Stimulated activated CD4-positive, alpha-beta T cell treated with anti-CD3 and anti-CD28 coated beads, Interleukin-2, amount 100 ng/mL, for 24 hours (primary cell): ENCODE measurements at places on chromosomes 7 and 10.

DNA sequence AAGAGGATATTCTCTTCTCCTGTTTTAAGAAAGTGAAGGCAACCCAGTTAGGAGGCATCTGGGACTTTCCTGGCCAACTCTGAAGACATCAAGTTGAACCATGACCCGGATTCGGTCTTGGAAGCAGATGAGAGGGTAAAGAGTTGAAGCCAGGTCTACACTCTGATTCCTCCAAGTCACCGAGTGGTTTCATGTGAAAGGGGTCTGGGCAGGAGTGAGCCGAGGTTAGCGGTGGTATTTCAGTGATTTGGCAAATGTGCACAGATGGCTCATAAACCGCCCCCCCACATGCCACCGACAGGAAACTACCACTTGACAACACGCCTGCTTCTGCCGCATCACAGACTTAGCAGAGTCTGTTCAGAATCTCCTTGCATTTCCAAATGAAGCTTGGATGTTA lies 11.4 kb upstream of the REPIN1 start:
- DNase-seq, result peak; percentile 59

- DNase-seq, result peak; percentile 87
Observed at GRCh38 chr7:22082886-22083703, 137.4 kb upstream of the CDCA7L start.

- no peak for DNase-seq
Observed at GRCh38 chr10:33195608-33196376, 138.7 kb downstream of the NRP1 start.

GRCh38 chr7:43649755-43650274 lies 66.9 kb downstream of the STK17A start:
- DNase-seq, result peak; percentile 49

- DNase-seq, result no peak
Observed at GRCh38 chr7:25945608-25946007, 206.4 kb upstream of the NFE2L3 start.

DNA sequence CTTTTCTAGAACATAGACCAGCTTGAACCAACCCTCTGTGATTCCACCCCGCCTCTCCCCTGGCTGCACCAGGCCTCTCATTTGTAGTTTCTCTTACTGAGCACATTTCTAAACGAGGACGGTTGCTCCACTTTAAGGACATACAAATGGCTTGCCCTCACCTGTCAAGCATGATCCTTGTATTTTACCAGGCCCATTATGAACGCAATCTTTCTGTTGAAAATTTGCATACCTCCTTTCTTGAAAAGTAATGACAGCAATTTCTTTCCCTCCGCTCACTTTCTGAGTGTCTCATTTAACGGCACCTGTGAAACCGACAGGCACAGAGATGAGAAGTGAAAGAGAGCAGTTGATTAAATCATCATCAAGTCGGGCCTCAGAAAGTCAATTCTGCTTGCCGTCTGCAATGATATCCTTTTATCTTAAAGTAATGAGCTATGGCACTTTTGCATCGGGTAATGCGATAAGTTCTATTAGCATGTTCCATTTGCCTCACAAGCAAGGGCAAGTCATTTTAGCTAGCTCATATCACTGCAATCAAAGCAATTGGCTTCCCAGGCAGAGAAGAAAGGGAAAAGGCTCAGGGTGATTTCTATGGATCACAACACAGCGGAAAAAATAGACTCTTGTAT lies 705.6 kb upstream of the GALNT17 start:
- DNase-seq, result no peak

DNA sequence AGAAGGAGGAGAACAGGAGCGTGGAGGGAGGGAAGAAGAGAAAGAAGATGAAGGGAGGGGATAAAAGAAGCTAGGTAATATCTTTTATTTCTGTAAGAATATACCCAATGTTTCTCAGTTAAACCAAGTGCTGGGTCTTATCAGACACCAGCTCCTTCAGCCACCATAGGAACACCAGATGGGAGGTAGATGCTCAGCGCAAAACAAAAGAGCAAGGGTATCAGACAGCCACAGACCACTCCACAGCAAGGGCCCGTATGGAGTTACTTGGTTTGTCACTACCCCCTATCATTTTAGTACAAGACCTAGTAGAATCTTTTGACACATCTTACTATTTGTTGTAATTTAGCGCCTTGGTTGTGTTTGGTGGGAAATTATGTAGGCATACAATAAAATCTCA lies 65.9 kb upstream of the FAM133B start:
- no peak for DNase-seq

- no peak for DNase-seq
Observed at GRCh38 chr7:131527456-131527855, 29.0 kb downstream of the PODXL start.

DNA sequence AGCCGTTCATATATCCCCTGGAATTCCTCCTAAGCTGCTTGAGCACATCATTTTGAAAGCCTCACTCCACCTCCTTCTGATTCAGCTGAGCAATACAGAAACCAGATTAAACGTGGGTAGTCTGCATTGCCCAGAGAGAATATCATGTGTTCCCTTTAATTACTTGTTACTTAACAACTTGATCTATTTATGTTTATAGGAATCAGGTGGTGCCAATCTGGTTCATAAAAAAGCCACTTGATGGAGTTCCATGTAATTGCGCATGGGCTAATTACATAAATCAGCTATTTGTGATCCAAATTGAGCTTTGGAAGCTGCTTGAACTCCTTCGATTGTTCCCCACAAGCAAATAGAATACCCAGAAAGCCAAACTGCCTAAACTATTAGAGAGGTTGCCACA lies 114.7 kb upstream of the ADCY1 start:
- DNase-seq, result no peak

DNA sequence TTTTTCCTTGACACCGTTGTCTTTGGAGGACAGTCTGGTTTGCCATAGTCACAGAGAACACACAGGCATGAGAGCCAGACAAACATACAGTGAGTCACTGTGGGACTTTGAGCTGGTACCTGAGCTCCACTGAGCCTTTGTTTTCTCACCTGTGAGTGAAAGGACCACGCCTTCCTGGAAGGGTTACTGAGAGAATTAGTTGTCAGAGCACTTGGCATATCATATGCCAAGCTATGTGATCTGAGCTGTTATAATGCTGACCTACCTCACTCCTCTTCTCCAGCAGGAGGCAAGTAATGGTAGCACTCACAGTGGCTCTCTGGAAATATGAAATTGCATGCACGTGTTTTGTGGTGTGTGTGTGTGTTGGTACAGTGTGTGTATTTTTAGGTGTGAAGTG lies 59.7 kb downstream of the CXCL12 start:
- DNase-seq, result no peak

DNA sequence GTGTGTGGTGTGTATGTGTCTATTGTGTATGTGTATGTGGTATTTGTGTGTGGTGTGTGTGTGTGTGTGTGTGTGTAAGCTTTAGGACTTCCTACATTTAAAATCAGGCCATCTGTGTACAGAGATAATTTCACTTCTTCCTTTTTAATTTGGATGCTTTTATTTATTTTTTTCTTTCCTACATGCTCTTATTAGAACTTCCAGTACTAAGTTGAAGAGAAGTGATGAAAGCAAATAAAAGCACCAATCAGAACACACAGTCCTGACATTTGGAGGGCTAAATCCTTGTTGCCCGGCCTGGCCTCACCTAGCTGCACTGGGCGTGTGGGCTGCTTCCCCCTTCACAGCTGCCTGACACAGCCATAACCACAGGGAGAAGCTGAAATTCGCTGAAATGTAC lies 3.8 kb upstream of the MRC1 start:
- DNase-seq, result no peak

DNA sequence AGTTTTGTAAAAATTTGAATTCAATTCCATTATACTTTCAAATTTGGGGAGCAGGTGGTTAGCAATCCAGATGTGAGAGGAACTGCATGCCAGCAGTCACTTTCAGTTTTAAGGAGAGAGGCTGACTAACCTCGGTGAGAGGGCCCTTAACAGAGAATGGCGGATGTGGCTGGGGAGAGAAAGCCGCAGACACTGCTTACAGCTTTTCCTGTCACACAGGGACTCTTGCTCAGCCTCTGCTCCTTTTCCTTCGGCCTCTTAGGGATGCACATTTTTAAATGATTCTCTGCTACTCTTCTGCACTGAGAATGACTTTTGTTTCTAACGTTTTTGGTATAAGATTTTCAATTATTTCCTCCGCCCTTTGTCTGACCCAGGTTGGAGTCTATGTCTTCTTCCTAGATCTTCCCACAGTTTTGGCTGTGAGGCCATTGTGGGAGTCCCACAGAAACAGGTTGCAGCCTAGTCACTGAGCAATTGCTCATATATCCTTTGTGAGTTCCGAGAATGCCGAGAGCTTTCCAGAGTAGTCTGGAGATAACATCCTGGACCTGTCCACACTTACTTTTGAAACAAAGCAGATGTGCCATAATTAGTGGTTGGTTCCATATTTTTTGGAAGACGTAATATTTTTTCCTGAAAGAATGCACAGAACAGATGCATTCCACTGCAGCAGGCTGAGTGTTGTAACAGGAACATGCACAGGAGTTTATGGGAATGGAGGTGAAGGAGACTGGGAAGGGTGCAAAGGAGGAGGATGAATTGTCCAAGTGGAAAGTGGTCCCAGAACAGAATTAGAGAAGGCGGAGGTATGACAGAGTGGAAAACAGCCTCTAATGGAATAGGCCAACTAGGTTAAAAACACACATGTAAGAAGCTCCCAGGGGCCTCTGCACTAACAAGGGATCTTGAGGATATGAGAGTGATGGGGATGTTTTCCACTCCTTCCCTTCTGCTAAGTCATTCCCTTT lies 168.0 kb upstream of the ZNF32 start:
- DNase-seq, result peak; percentile 71

- no peak for DNase-seq
Observed at GRCh38 chr7:97014145-97014750, 8.9 kb downstream of the DLX6 start.

DNA sequence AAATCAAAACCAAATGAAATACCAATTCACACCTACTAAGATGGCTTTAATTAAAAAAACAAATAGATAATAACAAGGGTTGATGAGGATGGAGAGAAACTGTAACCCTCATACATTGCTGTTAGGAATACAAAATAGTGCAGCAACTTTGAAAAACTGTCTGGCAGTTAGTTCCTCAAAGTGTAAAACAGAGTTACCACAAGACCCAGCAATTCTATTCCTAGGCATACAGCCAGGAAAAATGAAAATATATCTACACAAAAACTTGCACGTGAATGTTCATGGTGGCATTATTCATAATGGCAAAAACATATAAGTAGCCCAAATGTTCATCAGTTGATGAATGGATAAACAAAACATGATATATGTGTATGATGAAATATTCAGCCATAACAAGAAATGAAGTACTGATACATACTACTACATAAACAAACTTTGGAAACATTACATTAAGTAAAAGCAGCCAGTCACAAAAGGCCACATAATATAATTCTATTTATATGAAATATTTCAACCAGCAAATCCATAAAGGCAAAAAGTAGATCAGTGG lies 83.5 kb downstream of the BRAF start:
- no peak for DNase-seq

- no peak for DNase-seq
Observed at GRCh38 chr7:229184-229964, 37.0 kb downstream of the FAM20C start.

DNA sequence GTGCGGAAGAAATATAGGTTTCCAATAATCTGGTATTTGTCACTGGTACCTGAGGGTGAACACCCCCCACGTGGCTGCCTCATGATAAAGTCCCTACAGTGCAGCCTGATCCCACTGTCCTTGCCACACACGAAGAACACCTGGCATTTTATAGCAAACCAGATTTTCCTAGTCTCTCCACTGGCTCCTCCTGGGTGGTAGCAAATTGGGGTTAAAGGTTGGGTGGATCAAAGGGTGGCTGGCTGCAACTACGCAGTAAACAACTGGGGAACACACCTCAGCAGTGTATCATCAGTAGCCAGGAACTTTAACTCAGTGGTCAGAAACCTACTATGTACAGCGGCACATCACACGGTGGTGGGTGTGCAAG lies 10.3 kb downstream of the SEPHS1 start:
- no peak for DNase-seq

DNA sequence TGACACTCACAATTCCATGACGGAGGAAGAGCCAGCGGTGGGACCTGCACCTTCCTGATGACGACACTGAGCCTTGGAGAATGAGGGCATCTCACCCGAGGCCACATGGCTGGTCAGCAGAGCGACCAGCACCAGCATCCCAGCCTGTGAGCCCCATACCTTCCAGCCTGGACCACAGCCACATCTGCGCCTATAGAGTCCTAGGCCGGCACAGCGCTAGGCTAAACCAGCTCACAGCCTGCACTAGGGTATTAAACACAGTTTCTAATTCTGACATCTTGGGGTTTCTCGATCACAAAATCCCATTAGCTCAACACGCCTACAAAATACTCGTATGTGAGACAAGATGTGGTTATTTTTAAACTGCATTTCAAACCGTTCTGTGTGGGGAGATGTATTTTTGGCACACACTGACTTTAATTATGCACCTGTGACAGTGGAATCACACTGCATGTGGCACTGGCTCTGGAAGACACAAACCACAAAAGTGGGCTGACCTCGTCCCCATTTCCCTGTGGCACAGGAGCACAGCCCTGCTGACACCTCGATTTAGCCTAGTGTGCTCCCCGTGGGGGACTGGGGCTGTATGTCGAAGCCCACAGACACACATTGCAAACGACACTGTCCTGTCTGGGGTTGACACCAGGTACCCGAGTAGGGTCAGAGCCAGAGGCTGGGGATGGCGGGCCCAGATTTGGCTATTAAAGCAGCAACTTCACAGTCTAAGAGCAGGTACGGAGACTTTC lies 32.5 kb downstream of the CPXM2 start:
- no peak for DNase-seq

- DNase-seq, result no peak
Observed at GRCh38 chr10:77405771-77406241, 231.8 kb downstream of the KCNMA1 start.

- no peak for DNase-seq
Observed at GRCh38 chr7:116691664-116692063, 19.7 kb downstream of the MET start.

- DNase-seq, result no peak
Observed at GRCh38 chr10:129133856-129134255, 333.2 kb upstream of the MGMT start.

DNA sequence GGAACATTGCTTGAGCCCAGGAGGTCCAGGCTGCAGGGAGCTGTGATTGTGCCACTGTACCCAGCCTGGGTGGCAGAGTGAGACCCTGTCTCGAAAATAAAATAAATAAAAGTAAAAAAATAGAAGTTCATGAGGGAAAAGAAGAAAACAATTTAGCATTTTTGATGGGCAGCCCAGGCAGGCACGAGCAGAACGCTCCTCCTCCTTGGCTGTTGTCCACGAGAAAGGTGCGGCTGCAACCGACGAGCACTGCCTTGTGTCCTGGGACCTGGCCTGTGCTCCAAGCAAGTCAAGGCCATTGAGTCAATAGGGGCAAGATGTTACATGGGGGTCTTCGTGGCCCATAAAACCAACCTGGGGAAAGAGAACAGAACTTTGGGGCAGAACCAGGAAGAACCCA lies 25.6 kb downstream of the EBF3 start:
- DNase-seq, result no peak

- DNase-seq, result no peak
Observed at GRCh38 chr10:30062582-30062981, 3.2 kb upstream of the JCAD start.

- no peak for DNase-seq
Observed at GRCh38 chr7:132140341-132140740, 435.9 kb downstream of the PLXNA4 start.
